Tibial artery (tissue), 4 donors: ENCODE measurements at places on chromosomes 7 and 10.

DNA sequence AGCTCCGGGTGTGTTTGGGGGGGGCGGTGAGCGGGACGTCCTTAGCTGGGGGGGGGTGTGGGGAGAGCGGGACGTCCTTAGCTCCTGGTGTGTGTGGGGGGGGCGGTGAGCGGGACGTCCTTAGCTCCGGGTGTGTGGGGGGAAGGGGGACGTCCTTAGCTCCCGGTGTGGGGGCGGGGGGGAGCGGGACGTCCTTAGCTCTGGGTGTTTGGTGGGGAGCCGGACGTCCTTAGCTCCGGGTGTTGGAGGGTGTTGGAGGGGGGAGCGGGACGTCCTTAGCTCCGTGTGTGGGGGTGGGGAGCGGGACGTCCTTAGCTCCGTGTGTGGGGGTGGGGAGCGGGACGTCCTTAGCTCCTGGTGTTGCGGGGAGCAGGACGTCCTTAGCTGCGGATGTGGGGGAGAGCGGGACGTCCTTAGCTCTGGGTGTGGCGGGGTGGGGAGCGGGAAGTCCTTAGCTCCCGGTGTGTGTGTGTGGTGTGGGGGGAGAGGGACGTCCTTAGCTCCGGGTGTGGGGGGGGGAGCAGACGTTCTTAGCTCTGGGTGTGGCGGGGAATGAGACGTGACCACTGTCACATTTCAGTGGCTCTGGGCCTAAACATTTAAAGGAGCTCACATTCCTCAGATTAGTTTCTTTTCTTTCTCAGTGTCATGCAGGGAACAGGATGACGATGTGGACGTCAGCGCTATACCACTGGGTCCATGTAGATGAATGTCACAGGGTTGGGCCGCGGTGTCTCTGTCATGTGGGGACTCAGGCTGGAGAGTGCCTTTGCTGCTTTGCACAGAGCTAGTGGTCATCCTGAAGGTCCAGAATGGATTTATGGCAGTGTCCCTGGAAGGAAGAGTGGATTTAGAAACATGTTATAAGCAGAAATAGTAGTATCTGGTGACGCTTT, 7.5 kb downstream of the DYNC2I1 start:
- DNase-seq: peak; percentile 72

DNA sequence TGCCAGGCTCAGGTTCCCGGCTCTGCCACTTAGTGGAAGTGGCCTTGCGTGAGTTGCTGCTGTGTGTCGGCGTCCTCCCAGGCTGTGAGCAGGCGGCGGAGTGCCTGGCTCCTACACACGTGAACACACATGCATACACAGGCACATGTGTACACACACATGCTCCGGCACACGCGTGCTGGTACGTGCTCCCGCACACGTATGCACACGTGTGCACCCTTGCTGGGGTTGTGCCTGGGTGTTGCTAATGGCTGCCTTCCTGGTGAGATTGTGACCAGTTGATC, 107.6 kb downstream of the INPP5A start:
- no peak for DNase-seq

DNA sequence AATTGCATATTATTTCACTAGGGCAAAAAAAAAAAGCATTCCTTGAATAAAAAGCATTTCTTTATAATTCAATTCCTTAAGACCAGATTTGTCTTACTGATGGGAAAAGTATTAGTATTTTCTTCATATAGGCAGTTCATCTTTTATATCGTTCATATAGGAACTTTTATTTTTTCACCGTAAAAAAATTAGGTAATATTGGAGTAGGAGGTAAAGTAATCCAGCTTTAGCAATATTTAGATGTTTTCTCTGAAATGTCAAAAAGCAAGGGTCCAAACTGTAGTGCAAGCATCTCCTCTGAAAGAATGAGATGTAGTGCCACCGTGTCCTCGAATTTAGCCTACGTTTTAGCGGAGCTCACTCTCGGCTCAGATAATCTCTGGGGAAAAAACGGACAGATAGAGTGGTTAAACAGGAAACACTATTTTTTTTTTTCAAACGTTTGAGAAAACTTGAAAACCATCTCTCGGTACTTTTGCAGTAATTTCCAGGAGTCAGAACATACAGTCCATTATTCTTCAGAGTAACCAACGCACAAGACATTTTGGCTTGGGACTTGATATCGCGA, 5.5 kb upstream of the SPAG6 start:
- DNase-seq: no peak

DNA sequence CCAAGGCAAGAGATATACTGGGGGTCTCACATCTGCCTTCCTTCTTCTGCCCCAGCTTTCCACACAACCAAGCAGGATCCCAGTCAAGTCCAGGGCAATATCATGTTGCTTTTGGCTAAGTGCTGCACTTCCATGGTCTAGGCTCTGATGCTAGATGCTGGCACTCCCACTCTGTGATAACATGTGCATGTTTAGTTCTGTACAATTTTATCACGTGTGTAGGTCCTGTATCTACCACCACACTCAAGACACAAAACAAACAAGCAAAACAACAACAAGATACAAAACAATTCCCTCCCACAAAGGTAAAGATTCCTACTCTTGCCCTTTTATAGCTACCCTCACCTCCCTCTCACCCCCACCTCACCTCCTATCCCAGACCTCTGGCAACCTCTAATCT, 105.6 kb upstream of the HABP2 start:
- DNase-seq: no peak

- DNase-seq: no peak
Observed at GRCh38 chr10:72068901-72069446, 19.4 kb downstream of the SPOCK2 start.

DNA sequence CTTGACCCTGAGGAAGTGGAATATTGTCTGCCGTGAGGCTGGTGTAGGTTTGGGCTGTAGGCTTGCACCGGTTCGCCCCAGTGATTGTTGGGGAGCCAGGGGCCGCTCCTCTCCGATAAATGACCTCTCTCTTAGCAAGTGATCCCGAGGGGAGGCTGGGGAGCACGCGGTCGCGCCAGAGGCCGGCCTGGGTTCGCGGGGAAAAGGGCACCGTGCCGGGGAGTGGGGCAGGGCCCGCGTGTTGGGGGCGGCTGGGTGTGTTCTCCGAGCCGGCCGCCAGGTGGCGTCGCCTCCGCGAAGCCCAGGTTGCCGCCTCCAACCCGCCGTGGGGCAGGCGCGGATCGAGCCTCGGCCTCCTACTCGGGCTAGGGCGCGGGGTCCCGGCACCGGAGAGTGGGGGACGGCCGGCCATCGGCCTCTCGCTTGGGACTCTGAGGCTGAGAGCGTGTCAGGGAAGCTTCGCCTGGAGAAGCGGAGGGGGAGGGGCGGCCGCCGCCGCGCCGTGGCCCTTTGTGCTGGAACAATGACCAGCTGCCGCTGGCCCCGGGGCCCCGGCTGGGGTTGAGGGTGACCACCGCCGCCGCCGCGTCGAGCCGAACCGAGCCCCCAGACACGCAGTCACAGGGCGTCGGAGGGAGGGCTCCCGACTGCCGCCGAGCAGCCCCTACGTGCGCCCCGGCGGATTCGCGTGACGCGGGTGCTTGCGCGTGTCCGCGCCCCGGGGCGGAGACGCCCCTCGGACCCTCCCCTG, 442 bp upstream of the LZTS2 start:
- DNase-seq: peak; percentile 78

DNA sequence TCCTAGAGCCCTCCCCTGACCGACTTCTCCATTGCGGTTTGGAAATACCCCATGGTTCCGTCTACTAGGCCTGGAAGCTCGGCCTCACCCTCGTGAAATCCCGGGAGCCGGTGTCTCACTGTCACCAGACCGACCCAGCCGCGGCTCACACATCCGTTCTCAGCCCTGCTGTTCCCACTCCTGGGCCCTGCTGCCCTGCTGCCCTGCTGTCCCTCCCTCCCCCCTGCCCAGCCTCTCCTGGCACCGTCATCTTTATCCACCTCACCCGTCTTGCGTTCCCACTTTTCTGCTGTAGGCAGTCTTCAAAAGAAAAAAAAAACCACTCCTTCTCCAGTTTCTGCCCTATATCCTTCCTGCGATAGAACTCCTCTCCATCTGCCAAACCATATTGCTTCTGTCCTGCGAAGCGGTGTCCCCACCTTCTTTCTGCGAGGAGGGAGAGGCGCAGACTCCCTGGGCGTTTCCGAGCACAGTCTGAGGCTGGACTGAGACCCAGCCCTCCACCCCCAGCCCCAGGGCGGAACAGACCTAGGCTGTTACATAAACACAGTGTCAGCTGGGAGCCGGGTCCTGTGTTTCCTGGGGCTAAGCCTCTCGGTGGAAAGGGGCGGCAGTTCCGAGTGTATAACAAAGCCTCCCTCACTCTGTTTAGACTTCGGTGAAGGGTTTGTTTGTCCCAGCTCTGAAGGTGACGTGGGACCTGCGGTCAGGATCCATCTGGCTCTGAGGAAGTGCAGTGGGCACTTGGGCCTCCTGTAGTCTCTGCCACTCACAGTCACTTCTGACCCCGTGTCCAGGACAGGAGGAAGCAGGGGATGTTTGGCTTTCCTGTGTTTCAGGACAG, 2.8 kb downstream of the AGAP3 start:
- DNase-seq: peak; percentile 88

DNA sequence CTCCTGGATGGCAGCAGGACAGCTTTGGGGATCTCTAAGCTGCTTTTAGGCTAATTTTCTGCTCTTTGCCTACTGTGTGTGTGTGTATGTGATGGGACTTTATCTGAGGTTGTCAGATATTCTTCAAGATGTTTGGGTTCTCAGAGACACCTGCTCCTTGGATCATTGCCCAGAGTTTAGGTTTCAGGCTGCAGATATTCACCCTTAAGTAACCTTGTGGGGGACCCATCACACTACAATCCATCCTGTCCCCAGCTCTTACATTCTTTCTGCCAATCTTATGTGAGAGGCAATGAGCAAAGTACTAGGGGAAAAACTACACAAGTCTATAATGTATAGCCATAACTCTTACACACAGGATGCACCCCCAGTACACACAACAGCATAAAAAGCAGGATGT, 263.0 kb upstream of the ZWINT start:
- no peak for DNase-seq

DNA sequence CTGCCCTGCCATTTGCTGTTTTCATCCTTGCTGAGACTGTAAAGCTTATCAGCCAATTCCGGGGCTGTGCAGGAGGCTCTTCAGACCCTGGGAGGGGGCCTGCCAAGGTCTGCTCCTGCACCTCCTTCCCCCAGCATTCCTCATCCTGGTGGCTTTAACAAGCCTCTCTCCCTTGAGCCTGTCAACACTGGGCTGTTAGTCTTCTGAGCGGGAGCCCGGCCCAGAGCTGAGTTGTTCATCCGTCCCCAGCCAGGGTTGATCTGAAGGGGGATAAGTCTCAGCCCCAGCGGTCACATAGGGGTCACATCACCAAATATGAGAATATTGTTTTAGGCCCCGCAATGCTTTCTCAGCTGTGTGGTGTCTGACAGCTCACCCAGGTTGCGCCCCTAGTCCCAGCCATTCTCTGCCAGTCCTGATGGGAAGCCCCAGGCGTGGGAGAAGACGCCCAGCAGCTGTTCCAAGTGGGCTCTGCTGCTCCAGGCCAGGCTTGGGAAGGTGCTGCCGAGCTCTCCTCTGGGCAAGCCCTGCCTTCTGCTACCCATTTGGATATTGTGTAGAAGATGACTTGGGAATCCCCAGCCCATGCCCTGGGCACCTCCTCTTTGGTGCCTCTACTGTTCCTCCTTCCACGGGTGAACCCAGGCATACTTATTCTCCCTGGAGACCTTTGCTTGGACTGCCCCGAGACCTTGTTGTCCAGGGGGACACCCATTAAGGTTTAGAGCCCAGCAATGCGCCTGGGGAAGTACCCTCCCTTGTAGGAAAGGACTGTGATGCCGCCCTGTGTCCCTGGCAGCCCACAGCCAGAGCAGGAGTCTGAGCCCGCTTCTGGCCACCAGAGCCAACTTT, 23.5 kb upstream of the TRIM8 start:
- no peak for DNase-seq

DNA sequence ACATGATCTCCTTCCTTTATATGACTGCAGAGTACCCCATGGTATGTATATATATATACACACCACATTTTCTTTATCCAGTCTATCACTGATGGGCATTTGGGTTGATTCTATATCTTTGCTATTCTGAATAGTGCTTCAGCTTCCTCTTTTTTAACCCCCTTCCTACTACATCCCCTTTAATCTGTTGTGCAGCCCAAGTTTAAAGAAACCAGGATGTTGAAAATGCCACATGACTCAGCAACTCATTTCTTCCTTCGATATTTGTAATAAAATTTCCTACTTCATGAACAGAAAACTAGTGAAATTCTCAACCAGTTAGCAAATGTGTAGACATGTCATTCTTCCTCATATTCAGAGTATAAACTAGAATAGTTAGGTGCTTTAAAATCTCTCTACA, 1245.7 kb upstream of the SORCS1 start:
- DNase-seq: no peak

- DNase-seq: no peak
Observed at GRCh38 chr7:50446542-50446960, 3.6 kb downstream of the FIGNL1 start.

DNA sequence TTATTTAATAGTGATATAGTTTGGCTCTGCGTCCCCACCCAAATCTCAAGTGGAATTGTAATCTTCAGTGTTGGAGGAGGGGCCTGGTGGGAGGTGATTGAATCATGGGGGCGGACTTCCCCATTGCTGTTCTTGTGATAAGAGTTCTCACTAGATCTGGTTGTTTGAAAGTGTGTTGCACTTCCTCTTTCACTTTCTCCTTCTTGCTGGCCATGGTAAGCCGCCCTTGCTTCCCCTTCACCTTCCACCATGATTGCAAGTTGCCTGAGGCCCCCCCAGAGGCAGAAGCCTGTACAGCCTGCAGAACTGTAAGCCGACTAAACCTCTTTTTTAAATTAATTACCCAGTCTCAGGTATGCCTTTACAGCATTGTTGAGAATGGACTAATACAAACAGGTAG, 101.4 kb downstream of the MTPAP start:
- no peak for DNase-seq

DNA sequence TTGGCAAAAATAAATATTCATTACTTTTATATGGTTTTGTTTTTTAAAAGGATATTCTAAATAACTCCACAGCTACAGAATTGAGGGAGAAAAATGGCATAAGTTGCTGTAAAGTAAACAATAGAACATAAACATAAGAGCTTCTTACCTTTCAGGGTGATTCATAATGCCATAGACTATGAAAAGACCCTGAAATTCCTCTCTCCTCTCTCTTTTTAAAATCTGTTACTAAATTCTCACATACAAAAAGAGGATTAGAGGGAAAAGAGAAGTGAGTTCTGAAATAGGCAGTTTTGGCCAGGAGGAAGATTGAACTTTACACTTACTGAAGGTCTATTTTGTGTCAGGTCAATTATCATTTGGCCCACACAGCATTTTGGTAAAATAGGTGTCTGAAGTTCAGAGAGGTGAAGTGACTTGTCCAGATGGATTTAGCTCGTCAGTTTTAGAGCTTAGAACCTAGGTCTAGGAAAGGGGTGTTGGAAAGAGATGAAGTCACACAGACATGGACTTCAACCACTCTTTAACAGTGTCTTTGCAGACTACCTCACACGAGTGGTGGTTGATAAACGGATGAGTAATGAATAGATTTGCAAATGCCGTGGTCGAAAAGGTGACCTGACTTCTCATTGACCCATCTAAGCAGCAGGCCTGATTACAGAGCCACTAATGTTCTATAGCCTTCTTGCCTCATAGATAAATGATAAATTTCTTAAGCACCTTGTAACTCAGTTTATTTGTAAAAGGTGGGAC, 190.6 kb upstream of the CCDC6 start:
- no peak for DNase-seq

- DNase-seq: peak; percentile 37
Observed at GRCh38 chr10:11743461-11744338, 1.5 kb downstream of the ECHDC3 start.

GRCh38 chr7:97015279-97015678, 9.4 kb downstream of the DLX5 start:
- DNase-seq: no peak
